Activated T-cell treated with anti-CD3 and anti-CD28 coated beads, Interleukin-2, amount 50 U/mL, for 4 hours (primary cell): ENCODE measurements at places on chromosomes 12 and 14.
A peak's percentile ranks its signal among the peaks of the same experiment; 100 is the strongest.

DNA sequence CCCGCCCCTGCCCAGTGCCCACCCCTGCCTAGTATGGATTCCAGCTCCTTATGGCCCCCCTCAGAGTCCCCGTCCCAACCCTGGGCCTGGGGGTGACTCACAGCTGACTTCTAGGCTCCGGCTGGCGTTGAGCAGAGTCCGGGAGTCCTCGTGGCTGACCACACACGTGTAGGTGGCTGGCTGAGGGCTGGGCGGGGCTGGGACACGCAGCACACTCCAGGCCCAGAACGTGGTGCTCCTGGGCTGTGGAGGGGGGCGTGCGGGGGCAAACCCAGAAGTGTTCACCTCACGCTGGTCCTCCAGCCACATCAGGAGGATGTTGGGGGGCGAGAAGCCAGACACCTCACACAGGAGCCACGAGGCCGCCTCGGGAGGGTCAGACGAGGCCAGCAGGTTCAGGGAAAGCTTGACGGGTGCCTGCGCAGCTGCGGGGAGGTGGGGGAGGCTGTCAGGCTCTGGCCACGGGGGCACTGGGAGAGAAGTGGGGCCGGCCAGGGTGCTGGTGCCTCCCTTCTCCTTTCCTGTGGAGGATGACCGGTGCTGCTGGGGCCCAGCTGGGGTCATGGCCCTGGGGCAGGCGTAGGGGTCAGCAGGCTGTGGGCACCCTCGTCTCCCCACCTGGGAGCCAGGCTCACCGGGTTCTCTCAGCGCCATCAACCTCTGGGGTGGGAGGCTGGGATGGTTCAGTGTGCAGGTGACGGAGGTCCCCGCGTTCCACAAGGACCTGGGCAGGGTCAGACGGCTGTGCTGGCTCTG is 314.1 kb downstream of the TMEM121 start:
- no peak for DNase-seq

GRCh38 chr12:2298556-2299200 is 245.9 kb downstream of the CACNA1C start:
- DNase-seq: no peak

GRCh38 chr14:95037273-95037672 is 120.1 kb downstream of the DICER1 start:
- DNase-seq: no peak

- DNase-seq: no peak
Measured at GRCh38 chr14:55454264-55455002, 14.0 kb upstream of the TBPL2 start.

DNA sequence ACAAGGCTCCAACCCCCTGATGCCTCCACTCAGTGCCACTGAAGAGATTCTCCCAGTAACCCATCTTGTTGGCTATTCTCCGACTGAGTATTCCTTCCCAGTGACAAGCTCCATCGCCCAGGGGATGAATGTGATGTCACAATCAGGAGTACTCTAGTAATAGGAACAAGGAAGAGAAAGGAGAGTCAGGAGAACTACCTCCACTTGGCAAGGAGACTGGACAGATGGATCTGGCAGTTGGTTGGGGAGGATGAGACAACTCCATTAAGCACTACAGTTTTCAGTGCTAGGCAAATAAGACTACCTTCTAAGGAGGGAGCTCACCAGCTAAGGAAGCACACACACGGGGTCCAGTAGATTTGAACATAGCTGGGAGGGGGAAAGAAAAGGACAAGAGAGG is 5.3 kb downstream of the RNF41 start:
- no peak for DNase-seq

GRCh38 chr14:91267965-91268437 is 23.5 kb upstream of the GPR68 start:
- no peak for DNase-seq

- DNase-seq: no peak
Measured at GRCh38 chr12:45587012-45587411, 142.5 kb upstream of the ARID2 start.

DNA sequence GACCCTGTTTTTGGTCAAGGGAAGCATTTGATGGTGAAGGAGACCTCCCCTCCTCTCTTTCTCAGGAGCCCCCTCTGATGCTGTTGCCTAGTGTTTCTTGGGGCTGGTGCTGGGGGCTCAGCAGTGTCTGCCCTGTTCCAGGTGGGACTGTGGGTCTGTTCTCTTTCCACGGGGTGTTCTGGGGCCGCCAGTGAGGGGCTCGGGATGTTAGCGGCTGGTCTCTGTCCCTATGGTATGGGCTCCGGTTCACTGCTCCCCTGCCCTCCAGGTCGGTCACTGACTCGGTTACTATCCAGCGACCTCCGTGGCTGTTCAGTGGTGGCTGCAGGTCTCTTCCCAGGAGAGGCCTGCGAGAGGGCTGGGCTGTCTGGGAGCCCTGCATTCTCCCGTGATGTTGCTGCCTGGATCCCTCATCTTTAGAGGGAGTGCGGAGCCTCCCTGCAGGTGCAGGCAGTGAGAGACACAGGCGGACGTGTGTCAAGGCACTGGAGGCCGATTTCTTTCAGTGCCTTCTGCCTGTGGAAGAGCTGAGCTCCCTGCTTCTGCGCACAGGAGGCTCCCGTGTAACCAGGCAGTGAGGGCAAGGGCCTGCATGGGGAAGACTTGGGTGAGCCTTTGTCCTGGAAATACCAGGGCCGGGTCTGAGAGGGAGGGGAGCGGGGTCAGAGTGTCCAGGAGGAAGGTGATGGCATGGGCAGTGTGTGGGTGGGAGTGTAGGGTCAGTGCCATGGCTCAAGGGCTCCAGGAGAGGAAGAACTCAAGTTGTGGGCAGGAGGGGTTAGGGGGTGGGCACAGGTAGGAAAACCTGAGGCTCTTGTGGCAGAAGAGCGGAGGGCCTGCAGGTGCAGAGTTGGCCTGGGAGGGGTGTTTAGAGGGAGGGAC is 362.6 kb downstream of the TMEM121 start:
- DNase-seq: peak; percentile 2

DNA sequence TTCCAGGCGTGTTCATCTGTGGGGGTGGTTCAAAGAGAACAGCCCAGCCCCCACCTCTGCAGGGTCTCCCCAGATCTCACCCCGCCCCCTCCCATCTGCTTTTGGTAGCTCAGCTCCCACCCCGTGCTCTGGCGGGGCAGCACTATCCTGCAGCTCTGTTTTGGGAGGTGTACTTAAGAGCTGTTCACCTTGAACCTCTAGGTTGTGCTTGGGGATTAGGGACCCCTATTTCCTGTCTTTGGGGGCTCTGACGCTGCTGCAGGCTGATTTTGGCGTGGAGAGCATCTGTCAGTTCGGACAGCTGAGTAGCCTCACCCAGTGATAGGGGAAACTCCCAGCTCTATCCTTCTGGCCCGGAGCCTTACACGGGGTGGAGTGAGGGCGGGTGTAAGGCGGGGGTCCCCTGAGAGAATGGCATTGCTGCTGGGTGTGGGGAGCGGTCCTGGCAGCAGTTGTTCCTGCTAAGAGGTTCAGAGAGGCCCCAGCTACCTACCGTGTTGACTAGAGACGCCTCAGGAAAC is 765 bp downstream of the TMEM120B start:
- DNase-seq: no peak

GRCh38 chr12:105084251-105085250 is at the start of gene ALDH1L2:
ALDH1L2 (minus strand) TSS chr12:105084458; CDS start chr12:105084436, 22 bp downstream.
- peak; percentile 27 for DNase-seq

GRCh38 chr12:24045816-24046257 is 96.4 kb upstream of the SOX5 start:
- no peak for DNase-seq

DNA sequence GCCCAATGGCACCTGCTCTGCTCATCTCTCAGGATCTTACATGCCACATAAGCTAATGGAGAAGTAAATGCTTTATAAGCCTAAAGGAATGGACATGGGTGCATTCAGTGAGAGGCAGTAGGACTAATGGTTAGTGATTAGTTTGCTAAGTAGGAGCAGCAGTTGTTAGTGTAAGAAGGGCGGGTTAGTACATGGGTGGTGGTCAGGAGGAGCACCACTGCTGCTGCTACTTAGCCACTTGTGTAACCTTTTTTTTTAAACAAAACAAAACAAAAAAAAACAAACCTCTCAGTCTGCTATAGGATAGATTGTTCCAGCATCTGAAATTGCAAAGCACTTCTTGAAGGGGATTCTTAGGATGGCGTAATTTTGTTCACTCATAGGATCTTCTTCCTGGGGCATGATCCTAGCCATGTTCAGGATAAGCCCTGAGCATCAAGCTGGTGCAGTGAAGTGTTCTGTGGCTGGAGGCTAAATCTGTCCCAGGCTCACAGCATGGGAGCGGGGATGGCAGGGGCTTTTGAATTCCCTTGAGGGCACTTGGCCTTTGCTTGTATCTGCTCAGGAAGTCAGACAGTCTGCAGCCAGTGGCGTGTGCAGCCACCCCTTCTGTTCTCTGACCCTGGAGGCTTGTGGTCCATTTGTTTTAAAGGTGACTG is 63.6 kb downstream of the CHST11 start:
- DNase-seq: no peak

DNA sequence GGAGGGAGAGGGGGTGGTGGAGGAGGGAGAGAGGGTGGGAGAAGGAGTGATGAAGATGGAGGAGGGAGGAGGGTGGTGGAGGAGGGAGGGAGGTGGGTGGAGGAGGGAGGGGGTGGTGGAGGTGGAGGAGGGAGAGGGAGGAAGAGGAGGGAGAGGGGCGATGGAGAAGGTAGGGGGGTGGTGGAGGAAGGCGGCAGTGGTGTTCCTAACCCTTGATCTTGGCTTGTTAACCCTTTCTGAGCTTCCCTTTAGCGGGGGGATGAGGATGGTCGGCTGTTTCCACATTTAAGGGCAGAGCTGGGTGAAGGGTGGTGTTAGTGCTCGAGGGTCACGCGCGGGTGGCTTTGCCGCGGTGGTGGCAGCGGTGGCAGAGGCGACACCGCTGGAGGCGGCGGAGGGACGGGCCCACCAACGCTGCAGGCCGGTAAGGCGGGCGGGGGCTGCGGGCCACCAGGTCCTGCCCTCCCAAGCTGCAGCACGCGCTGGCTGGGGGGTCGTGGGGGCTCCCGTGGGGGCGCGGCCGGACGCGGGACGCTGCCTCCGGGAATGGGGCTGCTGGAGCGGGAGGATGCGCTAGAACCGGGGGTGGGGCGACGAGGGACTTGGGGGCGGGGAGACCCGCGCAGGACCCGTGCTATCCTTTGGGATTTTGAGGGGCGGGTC is 156.3 kb downstream of the PTPN11 start:
- no peak for DNase-seq

- DNase-seq: no peak
Measured at GRCh38 chr12:106106892-106107291, 31.9 kb downstream of the NUAK1 start.

DNA sequence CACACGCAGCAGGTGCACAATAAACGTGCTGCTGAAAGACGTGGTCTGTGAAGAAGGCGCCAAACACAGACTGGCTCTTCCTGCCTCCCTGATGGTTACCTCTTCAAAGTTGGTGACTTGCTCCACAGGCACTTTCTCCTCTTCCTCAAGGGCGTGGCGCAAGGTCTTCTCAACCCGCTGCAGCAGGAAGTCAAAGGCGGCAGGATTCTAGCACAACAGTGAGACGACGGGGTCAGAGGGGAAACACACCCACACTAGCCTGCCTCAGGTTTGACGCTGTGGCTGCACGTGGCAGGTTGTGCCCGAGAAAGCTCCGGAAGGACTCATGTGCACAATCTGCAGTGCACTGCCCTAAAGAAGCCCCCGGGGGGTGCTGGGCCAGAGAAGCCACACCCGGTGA is 15.0 kb downstream of the POLE start:
- DNase-seq: no peak

DNA sequence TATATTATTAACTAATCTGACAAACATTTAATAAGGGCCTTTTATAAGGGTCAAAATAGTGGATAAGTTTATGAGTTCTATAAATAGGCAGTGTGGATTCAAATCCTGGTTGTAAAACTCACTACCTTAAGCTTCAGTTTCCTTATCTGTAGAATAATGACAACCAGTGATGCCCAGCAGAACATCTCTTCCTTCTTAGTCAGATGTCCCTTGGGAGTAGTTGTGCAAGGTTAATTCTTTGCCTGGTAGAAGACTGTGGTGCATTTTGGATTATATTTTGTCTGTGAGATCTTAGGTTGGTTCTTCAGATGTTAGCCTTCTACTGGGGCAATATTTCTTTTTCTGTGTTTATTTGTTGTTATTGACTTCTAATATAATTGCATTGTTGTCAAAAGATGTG is 59.5 kb downstream of the ARID2 start:
- DNase-seq: no peak

DNA sequence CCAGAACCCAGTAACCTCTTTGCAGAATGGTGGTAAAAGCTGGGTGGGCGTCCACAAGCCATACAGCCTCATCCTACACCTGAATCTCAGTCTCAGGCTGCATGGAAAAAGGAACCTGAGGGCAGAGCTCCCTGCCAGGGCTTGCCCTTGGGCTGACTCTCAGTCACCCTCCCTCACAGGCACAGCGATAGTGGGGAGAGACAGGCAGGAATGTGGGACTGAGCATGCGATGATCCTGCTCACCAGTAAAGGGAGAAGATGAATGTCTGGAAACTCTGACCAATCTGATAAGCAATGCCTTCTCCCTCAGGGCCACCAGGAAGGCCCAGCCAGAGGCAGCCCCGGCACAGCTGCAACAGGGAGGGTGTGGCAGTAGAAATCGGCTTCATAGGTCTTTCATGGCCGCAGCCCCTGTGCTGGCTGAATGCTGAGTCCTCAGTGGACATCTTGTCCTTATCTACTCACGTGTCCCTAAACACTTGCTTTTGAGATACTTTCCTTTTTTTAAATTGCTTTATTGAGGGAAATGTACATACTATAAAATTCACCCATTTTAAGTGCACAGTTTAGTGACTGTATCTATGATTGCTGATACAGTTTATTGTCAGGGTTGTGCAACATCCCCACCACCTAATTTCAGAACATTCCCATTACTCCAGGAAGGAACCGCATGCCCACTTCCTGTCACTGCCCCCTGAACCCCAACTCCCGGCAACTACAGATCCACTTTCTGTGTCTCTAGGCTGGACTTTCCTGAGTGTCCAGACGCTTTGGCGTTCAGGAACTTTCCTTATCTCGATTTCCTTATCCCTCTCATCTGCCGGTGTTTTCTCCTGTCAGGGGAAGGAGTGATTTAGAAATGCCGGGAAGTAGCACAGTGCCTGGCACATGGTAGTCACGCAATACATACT is 258.1 kb downstream of the PCNX1 start:
- no peak for DNase-seq

GRCh38 chr12:26728205-26729050 is 104.6 kb downstream of the ITPR2 start:
- DNase-seq: no peak

DNA sequence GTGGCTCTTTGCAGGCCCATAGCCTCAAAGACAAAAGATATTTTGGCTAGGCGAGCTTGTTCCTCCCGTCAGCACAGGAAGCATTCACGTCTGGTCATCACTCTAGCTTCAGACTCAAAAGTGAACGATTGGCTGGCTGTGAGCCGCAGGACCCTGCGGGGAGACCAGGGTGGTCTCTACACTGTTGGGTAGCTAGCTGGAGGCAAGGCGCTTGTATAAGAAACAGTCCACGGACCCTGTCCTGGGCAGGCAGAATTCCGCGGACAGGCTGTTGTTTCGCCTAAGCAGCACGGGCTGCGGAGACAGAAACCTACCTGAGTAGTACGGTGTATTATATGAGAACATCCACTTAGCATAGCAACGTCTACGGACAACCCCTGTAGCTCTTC is 29.6 kb downstream of the WBP11 start:
- DNase-seq: no peak

- no peak for DNase-seq
Measured at GRCh38 chr14:31611778-31612433, 50.7 kb downstream of the NUBPL start.
